ENCODE measurements at places on chromosomes 2 and 18. TPM values are rescaled to one million over a fixed set of nuclear protein-coding genes. Genes with fewer than 3 reads are reported as not detected.

GRCh38 chr2:230423851-230424458 lies 8.0 kb downstream of the SP100 start:
- DNase-seq = no peak

GRCh38 chr2:60745761-60746160 lies 10.3 kb upstream of the PAPOLG start:
- DNase-seq = no peak

DNA sequence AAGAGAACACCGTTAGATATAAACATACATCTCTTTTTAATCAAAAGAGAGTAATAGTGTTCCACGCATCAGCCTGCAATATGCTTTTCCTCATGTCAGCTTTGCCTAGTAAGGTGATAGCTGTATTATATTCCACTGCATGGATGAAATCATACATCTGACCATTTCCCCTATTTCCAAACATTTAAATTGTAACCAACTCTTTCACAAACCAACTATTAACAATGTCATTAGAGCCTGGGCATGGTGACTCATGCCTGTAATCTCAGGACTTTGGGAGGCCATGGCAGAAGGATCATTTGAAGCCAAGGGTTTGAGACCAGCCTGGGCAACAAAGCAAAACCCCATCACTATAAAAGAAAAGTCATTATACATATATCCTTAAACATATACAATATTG lies 284.8 kb downstream of the BCL11A start:
- no peak for DNase-seq

GRCh38 chr2:147165697-147166382 lies 679.0 kb upstream of the ACVR2A start:
- no peak for DNase-seq

DNA sequence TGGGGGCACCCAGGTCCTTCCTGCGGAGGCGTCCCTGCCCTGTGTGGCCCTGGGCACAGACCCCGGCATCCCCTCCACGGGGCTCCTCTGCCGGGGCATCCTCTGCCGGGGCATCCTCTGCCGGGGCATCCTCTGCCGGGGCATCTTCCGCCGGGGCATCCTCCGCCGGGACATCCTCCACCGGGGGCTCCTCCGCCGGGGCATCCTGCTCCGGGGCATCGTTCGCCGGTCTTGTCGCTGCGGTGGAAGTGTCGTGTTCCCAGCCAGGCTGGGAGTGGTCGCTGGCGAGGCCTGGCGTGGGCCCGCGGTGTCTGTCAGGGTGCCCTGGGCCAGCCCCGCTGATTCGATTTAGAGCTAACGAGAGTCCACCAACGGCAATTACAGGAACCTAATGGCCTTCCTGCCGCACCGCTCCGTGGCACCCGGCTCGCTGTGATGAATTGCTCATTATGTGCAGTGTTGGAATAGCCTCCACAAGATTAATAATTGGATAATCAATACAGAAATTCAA lies 115.1 kb downstream of the NFATC1 start:
- no peak for DNase-seq

GRCh38 chr2:26740890-26741302 lies 23.2 kb upstream of the SLC35F6 start:
- DNase-seq = no peak

DNA sequence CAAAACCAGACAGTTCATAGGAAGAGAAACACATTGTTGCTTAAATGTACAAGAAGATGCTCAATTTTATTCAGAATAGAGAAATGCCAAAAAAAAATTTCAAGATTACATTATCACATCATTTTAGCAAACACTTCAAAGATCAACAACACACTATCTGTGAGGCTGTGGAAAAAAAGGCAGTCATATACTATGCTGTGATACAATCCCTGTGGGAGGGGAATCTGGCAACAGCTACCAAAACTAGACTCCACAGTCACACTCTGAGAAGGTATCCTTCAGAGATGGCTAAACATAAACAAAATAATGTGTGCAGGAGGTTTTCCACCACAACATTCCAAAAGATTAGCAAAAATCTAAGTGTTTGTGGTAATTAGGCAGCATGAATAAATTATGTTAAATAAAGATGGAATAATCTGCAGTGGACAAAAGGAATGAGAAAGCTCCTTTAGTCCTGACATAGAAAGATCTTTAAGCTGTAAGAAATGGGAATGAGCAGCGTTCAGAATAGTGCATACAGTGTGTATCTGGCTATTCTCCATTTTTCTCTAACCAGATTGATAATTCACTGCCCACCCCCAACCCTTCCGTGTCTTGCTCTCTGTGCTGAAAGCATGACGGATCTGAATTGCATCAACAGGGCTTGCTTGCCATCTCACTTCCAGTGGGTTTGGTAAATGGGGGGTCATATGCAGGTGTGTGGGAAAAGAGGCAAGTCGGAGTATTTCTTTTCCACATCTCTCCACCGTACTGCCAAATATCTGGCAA lies 329.6 kb downstream of the MBD2 start:
- no peak for DNase-seq

- DNase-seq = no peak
These were observed 688 bp downstream of the MAPRE2 start for GRCh38 chr18:35041815-35042387.

- no peak for DNase-seq
These were observed 31.9 kb upstream of the CEP68 start for GRCh38 chr2:65024149-65024829.

DNA sequence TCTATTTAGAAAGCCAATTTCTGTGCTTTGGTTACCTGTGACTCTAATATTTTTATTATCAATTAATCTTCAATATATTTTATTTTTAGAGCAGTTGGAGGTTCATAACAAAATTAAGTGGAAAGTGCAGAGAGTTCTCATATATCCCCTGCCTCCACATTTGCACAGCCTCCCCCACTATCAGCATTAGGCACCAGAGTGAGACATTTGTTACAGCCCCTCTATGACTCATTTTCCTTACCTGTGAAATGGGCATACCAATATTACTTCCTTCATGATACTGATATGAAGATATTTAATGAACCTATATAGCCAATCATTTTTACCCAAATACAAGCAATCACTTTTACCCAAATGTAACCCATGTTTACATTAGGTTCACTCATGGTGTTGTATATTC lies 34.0 kb upstream of the CYTIP start:
- DNase-seq = no peak

DNA sequence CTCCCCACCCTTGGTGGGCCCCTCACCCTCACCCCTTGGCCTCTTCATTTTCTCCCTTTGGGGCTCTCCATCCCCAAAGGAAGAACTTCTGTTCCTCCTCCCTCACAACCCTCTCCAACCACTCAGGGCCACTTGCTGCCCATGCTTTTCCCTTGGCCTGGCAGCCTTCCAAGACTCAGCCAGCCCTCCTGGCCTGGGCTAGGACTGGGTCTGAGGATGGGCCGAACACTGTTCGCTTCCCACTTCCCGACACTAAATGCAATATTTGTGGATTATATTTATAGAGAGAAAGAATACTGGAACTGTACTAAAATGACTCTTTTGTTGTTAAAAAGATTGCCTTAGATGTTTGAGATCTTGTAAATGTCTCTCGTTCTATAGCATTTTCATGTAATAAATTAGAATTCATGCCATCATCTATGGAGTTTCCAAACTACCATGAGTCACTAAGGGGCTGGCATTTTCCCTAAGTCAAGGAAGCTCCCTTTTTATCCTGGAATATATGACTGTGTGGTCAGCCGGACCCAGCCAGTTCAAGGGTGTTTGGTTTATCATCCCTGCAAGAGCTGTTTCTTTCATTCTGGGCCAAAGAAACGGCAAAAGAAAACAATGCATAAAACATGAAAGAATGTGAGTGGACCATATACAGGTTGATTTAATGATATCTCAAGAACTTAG lies 3.8 kb downstream of the CXCR2 start:
- no peak for DNase-seq

- no peak for DNase-seq
These were observed 301.8 kb upstream of the ID2 start for GRCh38 chr2:8380026-8380425.

DNA sequence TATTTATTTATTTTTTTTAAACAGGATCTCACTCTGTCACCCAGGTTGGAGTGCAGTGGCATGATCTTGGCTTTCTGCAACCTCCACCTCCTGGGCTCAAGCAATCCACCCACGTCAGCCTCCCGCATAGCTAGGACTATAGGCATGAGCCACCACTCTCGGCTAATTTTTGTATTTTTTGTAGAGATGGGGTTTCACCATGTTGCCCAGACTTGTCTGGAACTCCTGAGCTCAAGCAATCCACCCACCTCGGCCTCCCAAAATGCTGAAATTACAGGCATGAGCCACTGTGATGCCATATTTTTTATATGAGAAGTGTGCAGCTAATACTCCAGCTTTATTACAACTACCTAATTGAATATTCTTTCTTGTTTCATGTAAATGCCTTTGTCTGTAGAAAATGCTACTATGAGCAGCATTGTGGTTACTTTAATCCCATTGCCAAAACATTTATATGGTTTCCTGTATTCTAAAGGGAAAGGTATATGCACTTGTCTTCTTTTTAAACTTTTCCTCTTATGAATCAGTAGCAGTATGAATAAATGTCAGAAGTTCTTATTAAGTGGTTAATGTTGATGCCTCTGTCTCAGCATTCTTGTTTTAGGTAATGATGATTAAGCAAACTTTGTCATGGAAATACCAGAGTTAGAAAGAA lies 9.5 kb upstream of the BCL2L11 start:
- no peak for DNase-seq

- no peak for DNase-seq
These were observed 191.4 kb downstream of the SPP2 start for GRCh38 chr2:234241656-234242458.

- no peak for DNase-seq
These were observed 50.1 kb downstream of the PPM1B start for GRCh38 chr2:44218771-44219170.

GRCh38 chr2:211737282-211737681 lies 801.3 kb downstream of the ERBB4 start:
- DNase-seq = no peak

DNA sequence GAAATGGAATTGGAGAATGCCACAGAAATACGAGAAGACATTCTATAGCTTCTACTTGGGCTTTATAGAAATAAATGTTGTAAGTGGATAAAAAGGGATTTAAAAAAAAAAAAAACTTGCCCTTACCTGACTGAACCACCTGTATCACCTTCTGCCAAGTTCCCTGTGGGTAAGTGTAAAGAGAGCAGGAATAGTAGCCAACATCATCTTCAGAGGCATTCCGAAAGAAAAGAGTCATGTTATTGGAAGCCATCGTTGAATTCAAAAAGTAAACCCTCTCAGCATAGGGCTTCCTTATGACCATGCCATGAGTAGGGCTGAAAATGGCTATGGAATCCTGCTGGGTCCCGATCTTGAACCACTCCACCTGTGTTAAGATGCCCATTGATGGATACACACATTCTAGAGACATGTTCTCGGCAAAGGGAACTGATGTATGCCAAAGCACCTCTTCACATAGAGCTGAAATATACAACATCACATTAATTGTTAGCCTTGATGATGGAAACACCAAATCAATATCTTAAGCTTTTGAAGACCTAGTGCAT lies 991 bp downstream of the CD226 start:
- DNase-seq = no peak

GRCh38 chr2:68371581-68371980 lies 6.5 kb downstream of the PLEK start:
- no peak for DNase-seq

DNA sequence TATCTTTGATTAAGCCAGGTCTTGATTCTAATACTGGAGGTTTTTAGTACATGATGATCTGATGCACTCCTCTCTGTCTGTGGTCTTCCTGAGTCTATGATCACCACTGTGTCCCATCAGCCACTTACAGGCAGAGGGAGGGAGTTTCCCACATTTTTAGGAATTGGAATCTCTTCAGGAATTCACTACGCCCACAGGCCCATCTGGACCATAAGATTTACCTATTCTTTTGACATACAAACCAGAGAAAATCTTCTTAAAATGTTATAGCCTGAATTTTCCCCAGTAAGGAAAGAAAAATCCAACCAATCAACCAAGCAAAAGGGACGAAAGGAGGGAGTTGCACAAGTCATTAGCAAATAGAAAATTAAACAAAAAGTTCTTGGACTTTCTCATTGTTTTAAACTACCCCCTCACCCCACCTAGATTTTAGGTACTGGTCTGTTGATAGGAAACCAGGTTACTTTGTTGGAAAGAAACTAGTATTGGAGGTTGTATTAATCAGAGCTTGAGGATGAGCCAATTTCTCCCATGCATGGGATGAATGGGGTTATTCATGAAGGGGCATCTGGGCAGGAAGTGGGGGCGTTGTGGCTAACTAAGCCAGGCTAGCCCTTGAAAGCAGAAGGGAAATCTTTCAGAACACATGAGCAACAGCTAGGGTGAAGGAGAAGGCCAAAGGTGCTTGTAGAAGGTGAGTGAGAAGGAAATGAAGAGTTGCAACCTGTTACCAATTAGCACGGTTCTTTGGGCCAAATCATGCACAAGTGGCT lies 328.2 kb upstream of the MEX3C start:
- no peak for DNase-seq

- peak; percentile 19 for DNase-seq
These were observed 33.7 kb downstream of the SLC20A1 start for GRCh38 chr2:112679484-112679883.

DNA sequence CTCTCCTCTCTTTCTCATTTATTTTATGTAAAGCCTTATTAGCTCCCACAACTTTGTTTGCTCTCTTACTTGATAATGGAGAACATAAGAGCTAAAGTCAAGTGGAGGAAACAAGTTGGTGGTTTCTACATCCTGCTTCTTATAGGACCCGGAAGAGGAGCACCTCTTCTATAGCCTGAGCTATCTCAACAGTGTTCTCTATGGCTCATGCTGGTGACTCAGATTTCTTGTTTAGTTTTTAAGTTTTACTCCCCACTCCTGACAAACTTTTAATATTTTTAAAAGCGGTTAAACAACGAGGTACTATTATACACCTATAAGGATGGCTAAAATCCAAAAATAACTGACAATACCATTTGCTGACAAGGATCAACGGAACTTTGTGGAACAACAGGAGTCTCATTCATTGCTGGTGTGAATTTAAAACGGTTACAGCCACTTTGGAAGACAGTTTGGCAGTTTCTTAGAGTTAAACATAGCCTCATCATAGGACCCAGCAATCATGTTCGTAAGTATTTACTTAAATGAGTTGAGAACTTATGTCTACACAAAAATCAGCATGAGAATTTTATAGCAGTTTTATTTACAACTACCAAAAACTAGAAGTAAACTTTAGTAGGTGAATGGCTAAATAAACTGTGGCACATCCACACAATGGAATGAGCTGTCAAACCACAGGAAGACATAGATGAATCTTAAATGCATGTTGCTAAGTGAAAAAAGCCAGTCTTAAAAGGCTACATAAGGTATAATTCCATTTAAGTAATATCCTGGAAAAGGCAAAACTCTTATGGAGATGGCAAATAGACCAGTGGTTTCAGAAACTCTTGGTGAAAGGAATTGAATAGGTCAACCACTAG lies 12.7 kb upstream of the CDC42EP3 start:
- DNase-seq = no peak

GRCh38 chr2:240626531-240627300 lies 1.4 kb downstream of the GPR35 start:
- no peak for DNase-seq

- no peak for DNase-seq
These were observed 123.8 kb downstream of the MYO1B start for GRCh38 chr2:191369034-191369433.

Gene SERPINB7
- total RNA-seq = not detected

Gene DNAJC27
- total RNA-seq = 13.0 TPM

Gene PARD3B
- 4.5 TPM for total RNA-seq

Gene SGO2
- total RNA-seq = 2.9 TPM

Gene UGT1A10
- total RNA-seq = not detected

Gene NAT8
- not detected for total RNA-seq

Gene ECEL1
- 2.4 TPM for total RNA-seq
